ENCODE measurements at places on chromosomes 11 and 22.

GRCh38 chr11:80284946-80285785 lies 844.3 kb upstream of the TENM4 start:
- no peak for DNase-seq

- DNase-seq, result no peak
Observed at GRCh38 chr22:30717331-30717921, 22.8 kb downstream of the OSBP2 start.

DNA sequence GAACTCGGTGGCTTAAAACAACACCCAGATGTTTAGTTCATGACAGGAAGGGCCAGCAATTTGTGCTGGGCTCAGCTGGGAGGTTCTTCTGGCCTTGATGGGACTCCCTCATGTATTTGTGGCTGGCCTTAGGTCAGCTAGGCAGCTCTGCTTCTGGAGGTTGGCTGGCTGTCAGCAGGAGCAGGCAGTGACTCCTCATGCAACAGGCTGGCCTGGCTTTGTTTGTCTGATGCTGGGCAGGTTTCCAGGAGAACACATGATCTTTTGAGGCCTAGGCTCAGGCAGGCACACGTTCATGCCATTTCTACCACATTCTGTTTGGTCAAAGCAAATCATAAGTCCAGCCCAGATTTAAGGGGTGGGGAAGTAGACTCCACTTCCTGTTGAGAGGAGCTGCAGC lies 571.2 kb downstream of the TBC1D22A start:
- DNase-seq, result no peak

DNA sequence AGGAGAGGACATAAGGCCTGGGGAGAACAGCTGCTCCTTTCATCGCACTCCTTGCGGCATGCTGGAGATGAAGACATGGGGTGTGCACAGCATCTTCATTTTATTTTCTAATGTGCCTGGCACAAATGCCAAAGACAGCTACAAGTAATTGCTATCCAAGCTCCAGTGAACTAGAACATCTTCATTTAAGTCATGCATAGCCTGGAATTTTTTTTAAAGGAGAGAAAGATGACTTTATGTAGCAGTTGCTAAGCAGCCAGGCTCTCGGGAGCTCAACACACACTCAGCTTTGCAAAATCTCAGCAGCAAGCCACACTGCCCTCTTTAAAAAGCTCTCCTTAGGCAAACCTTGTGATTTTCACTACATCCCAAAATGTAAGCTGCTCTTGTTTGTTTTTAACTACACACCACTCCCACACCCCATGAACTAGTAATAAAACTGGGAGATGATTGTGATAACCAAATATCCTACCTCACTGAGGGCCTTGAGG lies 164.5 kb upstream of the POU2AF2 start:
- DNase-seq, result no peak

GRCh38 chr11:5701055-5701577 lies 11.5 kb downstream of the TRIM22 start:
- DNase-seq, result no peak

- no peak for DNase-seq
Observed at GRCh38 chr11:15911377-15912044, 444.8 kb downstream of the SOX6 start.

DNA sequence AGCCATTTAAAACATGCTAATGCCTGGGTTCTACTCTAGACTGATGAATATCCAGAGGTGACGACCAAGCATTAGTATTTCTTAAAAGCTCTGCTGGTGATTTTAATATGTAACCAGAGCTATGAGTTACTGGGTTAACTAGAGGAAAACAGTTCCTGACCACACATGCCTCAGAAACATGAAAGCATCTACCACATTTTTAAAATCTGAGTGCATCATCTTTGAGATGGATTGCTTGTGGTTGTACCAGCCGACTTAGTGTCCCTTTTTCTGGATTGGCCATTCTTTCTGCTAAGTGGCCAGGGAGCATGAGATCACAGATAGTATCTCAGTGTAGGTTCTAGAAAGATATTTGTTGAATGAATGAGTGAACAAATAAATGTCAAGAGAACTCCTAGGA lies 152.4 kb downstream of the NTM start:
- DNase-seq, result no peak

DNA sequence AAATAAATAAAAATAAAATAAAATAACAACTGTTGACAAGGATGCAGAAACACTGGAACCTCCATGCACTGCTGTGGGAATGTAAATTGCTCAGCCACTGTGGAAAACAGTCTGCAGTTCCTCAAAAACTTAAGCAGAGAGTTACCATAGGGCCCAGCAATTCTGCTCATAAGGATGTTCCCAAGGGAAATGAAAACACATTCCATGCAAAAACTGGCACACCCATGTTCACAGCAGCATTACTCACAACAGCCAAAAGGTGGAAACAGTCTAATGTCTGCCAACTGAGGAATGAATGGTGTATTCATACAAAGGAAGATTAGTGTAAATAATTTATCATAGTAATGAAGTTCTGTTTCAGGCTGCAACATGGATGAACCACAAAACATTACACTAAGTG lies 3.2 kb upstream of the KRTAP5-10 start:
- no peak for DNase-seq

DNA sequence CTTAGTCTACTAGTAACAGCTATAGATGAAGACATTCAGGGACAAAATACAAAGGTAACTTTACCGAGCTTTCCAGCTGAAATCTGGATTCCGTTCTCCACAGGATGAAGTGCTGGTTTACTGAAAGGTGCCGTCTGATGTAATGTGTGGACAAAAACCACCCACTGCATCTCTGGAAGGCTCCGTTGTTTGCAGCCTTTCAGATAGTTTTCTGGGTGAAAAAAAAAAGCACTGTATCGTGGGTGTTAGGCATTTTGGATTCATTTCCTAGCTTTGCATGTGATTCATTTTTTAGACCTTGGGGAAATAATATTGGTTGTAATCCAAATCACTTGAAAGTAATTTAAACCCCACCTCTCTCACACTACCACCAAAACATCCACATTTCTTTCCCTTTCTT lies 10.4 kb downstream of the JAM3 start:
- DNase-seq, result no peak

GRCh38 chr11:94043241-94043640 lies 22.1 kb downstream of the HEPHL1 start:
- no peak for DNase-seq

DNA sequence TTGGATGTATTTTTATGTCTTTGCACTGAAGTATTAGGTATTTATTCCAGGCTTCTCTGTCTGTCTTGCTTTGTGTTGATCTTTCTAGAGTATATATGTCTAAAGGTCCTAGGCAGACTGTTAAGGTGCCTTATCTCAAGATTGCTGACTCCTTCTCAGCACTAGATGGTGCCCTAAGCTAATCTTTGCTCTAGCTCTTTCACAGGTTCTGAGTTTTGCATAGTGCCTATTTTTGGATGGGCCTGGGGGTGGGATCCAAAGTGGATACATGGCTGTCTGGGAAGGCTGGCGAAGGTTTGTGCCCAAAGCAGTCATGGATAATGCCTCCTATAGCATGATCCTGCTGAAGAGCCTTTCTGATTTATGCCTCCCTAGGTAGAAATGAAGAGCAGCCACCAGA lies 154.9 kb downstream of the TRPC6 start:
- DNase-seq, result no peak
